ENCODE measurements at places on chromosomes 11 and 22. TPM values are rescaled to one million over a fixed set of nuclear protein-coding genes. Genes with fewer than 3 reads are reported as not detected.

OR51I1 gene
- total RNA-seq = not detected

C11orf65 gene
- 0.50 TPM for total RNA-seq

MPEG1 gene
- total RNA-seq = not detected

OR51B2 gene
- total RNA-seq = not detected

ARHGAP42 gene
- total RNA-seq = 4.3 TPM

HOATZ gene
- not detected for total RNA-seq

ARHGAP20 gene
- total RNA-seq = not detected

CD81 gene
- total RNA-seq = 403 TPM

SCGB1C1 gene
- total RNA-seq = not detected

RIBC2 gene
- total RNA-seq = 2.1 TPM

POTEH gene
- not detected for total RNA-seq

ABCC8 gene
- 9.5 TPM for total RNA-seq

RIMBP3B gene
- 0.71 TPM for total RNA-seq

TBC1D22A gene
- total RNA-seq = 9.1 TPM

OR56B4 gene
- not detected for total RNA-seq

CD248 gene
- not detected for total RNA-seq

SHISA8 gene
- total RNA-seq = 0.31 TPM

OR5P2 gene
- total RNA-seq = not detected

MRGPRE gene
- not detected for total RNA-seq

DGCR6L gene
- total RNA-seq = 39.8 TPM

ACRV1 gene
- not detected for total RNA-seq
